ENCODE measurements at places on chromosomes 1 and 21. TPM values are rescaled to one million over a fixed set of nuclear protein-coding genes. Genes with fewer than 3 reads are reported as not detected.

Gene CRP
- not detected for total RNA-seq

Gene HTR6
- not detected for total RNA-seq

Gene KLHDC8A
- total RNA-seq: not detected

- DNase-seq: no peak
These were observed 57.9 kb downstream of the EPRS1 start for GRCh38 chr1:219988387-219988786.

- DNase-seq: peak; percentile 74
These were observed 25.1 kb upstream of the TMEM222 start for GRCh38 chr1:27296773-27297291.

DNA sequence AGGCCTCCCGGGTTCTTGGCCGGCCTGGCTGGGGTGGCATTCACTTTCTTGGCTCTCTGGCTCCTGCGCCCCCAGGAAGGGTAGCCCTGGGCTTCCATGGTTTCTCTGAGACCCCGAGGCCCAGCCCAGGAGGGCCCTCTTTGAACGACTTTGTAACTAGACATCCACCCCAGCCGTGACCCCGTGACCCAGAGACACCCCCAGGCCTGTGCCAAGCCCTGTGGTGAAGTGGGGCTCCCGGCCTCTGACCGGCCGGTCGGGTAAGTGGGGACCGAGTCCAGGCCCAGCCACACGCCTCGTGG is 64.0 kb downstream of the COL18A1 start:
- no peak for DNase-seq

- no peak for DNase-seq
These were observed 139.2 kb downstream of the CASZ1 start for GRCh38 chr1:10657088-10657847.

All from dermis blood vessel endothelial cell (primary cell).